ENCODE measurements at places on chromosomes 2 and 18.

DNA sequence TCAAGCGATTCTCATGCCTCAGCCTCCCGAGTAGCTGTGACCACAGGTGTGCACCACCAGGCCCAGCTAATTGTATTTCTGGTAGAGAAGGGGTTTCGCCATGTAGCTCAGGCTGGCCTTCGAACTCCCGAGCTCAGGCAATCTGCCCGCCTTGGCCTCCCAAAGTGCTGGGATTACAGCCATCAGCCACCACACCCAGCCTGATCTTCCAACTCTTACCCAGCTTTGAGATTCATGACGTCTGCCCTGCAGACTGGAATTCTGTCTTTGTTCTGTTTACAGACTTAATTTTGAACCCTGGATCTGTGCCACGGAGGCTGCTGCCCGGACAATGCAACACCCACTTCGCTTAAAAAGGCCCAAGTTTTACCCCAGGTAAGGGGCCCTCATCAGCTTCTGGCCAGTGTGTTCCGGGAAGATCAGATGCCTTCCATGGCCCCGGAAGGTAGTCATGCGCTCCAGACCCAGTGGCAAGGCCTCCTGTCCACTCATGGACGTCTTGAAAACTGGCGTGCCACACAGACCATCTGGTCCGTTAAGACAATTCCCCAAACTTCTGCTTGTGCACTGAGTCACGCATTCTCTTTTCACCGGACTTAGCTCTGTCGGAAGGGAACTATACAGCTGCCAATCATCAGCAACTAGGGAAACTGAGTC is 5.5 kb downstream of the PXDN start:
- DNase-seq, result no peak

GRCh38 chr18:68427951-68428401 is 286.9 kb downstream of the TMX3 start:
- DNase-seq, result peak; percentile 27

GRCh38 chr2:30239308-30239985 is 8.1 kb downstream of the LBH start:
- DNase-seq, result no peak

GRCh38 chr2:15243762-15244161 is 317.4 kb downstream of the NBAS start:
- no peak for DNase-seq

DNA sequence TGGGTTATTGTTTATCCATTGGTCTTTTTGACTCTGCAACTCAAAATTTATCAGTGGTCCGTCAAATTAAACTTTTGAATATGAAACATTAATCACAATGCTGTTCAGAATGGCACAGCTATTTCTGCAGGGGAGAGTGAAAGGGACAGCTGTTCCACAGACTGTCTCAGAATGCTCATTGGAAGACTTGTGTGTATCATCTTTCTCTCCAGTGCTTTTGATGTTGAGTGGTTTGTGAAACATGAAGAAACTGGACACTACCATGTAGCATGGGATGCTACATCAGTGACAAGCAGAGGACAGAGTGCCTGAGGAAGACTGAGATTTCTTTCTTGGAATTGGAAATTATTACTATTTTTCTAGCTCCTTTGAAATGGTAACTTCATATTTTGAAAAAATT is 115.7 kb downstream of the PLCL1 start:
- DNase-seq, result no peak

- no peak for DNase-seq
These were observed 134.0 kb downstream of the GALNT14 start for GRCh38 chr2:31004257-31004656.

DNA sequence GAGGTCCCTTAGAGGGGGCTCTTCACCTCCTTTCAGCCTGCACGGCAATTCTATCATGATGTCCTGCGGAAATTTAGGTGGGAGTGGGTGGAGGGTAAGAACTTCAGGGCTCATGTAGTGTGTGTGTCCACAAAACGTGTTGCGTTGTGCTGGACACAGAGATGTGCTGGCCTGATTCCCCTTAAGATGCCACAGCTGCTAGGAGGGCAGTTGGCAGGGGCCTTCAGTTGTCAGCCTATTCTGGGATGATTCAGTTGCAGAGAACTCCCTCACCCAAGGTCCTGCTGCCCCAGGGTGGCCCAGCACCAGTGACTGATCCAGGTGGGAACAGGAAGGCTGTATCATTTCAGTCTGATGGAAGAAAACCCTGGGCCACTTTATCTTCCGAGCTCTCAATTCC is 1.0 kb upstream of the HJURP start:
- no peak for DNase-seq

DNA sequence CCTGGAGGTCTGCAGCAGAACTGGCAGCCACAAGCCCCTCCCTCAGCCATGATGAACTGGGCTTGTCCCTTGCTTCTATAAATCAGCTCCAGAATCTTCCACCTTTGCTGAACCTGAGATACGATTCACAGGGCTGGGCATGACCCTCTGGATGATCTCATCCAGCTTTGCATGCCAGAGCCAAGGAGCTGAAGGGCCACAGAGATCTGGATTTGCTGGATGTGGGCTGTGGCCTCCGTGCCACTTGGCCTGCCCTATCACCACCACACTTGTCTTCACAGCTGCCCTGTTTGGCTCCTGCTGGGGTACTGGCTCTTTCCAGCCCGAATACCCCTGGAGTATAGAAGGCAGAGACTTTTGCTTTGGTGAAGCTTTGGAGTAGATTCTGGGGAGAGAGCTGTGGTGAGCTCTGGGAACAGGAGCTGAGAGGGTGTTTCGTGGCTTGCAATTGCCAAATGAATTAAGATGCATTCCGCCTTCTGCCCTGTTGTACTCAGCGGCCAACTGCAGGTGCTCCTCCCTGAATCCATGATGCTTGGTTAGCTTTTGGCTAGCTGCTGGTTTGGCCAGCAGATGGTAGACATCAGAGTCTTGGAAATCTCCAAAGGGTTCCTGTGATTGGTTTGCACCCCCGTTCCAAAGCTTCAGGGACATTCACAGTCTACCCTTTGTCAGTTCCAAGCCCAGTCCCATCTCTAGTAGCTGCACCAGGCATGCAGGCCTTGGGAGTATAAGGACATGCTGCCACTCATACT is 30.9 kb upstream of the GIGYF2 start:
- no peak for DNase-seq

- DNase-seq, result no peak
These were observed 63.0 kb downstream of the RBM43 start for GRCh38 chr2:151198645-151199044.

- no peak for DNase-seq
These were observed 120.0 kb upstream of the STK17B start for GRCh38 chr2:196291426-196291825.

GRCh38 chr2:140257692-140258300 is 1477.6 kb upstream of the NXPH2 start:
- DNase-seq, result no peak

DNA sequence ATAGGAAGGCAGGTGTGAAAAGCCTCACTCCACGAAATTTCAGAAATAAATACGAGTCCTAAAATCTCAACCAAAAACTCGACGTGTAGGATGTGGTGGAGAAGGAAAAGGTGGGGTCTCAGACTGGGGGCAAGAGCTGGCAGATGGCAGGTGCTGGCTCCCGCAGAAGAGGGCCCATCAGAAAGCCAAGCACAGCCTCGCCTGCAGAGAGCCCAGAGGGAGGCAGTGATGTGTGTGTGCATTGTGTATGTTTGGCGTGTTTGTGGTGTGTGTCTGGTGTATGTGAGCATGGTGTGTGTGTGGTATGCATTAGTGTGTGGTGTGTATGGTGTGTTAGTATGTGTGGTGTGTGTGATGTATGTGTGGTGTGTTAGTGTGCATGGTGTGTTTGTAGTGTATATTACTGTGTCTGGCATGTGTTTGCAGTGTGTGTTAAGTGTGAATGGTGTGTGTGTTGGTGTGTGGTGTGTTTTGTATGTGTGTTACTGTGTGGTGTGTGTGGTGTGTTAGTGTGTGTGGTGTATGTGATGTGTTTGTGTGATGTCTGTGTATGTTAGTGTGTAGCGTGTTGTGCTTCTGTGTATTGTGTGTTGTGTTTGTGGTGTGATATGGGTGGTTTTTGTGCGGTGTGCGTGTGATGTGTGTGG is 116.5 kb downstream of the FAM168B start:
- DNase-seq, result no peak

GRCh38 chr18:70931942-70932814 is 643.3 kb downstream of the SOCS6 start:
- DNase-seq, result peak; percentile 5

DNA sequence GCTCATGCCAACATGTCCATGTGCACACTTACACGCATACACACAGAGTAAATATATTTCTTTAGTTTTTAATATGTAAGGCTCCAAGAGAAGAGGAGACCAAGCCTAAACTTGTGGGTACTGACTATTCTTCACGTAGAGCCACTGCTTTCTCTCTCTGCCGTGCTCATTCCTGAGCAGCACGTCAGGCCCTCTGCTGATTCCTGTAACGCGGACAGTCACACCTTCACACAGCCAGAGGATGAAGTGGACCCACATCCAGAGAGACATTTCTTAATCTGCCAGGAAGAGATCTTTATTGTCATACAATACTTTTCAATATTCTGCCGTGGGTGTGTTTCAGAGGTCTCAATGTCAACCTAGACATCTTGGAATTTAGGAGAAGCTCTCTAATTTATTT is 560.7 kb downstream of the STK39 start:
- DNase-seq, result no peak

DNA sequence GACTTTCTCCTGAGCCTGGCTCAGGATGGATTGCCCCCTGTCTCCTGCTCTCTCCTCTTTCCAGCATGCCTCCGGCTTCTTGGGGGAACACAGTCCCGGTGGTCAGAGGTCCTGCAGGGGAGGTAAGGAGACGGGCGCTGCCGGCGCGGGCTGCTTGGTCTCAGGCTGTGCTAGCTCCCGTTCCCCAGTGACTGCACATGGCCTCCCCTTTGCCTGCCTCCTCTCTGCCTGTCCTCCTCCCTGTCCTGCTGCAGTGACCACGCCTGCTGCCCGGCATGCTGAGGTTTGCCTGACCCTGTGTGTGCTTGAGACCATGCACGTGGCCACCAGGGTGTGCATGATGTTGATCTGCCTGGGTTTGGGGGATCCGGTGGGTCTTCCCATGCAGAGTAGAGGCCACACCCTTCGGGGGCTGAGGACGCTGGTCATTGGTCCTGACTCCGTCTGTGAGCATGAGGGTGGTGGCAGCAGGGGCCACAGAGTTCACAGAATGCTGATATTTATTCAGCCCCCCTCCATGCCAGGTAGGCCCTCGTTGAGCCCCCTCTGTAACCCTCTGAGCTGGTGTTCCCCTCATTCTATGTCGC is 42.9 kb upstream of the MCFD2 start:
- no peak for DNase-seq

GRCh38 chr2:36371928-36372391 is 16.4 kb downstream of the CRIM1 start:
- DNase-seq, result peak; percentile 79

GRCh38 chr2:191612496-191612895 is 65.4 kb upstream of the NABP1 start:
- DNase-seq, result peak; percentile 44

DNA sequence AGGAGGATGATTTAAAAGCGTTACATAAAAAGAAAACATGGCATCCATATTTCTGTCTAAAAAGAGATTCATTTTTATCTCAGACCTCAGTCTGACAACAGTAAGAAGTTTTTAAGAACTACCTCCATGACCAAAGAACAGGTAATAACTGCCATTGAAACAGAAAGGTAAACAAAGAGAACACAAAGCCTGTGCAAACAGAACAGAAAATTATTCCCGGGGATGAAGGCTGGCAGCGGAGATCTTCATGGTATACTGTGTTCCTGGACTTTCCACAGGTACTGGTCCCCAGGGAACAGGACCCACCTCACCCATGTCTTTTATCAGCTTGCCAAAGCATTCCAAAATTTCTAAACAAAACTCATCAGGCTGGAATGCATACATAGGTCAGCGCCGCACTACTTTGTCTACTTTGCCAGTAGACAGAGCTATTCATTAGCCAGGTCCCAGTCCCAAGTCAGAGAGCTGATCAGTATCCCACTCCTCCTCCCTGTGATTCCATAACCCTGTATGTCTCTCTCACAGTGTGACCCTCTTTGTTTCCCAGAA is 277.3 kb downstream of the MBD2 start:
- no peak for DNase-seq

GRCh38 chr2:136204971-136205370 is 87.0 kb upstream of the CXCR4 start:
- DNase-seq, result no peak

DNA sequence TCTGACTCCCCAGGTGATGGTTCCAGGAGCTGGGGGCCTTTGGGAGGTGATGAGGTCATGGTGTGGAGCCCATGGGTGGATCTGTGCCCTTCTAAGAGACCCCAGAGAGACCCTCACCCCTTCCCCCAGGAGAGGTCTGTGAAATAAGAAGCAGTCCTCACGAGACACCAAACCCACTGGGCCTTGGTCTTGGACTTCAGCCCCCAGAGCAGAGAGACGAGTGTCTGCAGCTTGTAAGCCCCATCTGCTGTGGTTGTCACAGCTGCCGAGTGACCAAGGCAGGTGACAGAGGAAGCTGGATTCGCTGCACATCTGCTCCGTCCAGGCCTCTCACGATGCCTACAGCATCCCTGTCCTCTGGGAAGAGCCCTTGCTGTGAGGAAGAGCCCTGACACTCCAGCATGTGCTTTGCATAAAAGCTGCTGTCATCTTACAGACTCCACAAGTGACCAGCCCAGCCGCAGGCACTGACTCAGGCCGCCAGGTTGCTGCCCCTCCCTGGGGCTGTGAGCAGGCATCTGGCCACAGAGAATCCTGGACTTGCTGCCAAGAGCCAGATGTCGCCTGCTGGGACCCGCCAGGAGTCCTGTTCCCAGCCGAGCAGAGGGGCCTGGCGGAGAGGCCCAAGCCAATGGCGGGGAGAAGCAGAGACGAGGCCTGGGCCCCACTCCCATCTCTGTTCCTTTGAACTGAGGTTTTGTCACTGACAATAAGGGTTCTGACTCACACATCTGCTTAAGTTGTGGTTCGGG is 150.8 kb downstream of the PXDN start:
- no peak for DNase-seq

GRCh38 chr2:61144697-61145268 is 17.2 kb upstream of the C2orf74 start:
- peak; percentile 88 for DNase-seq
